ENCODE measurements at places on chromosomes 7 and 10. TPM values are rescaled to one million over a fixed set of nuclear protein-coding genes. Genes with fewer than 3 reads are reported as not detected.

XRCC2 gene
- total RNA-seq = 3.1 TPM

RPEL1 gene
- total RNA-seq = 0.17 TPM

MEST gene
- 3.1 TPM for total RNA-seq

DNAH11 gene
- 0.34 TPM for total RNA-seq

ADAM22 gene
- 2.0 TPM for total RNA-seq

TNS3 gene
- 13.6 TPM for total RNA-seq

GPR26 gene
- total RNA-seq = not detected

C10orf95 gene
- 0.05 TPM for total RNA-seq

All from dermis blood vessel endothelial cell (primary cell).